ENCODE measurements at places on chromosomes 11 and 22.

DNA sequence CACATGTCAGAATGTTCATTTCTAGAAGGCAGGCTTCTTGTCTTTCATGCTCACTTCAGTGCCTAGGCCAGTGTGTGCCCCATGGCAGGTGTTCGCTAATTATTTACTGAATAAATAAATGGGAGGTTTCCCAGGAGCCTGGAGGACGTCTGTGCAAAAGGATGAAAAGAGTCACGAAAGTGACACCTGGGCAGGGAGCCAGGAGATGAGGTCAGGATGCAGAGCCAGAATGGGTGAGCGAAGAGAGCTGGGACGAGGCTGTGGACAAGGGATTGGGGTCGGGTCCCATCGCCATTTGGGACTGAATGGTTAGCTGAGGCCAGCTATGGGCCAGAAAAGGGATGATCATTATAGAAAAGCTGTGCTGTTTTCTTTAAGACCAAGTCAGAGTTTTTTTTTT lies 560.4 kb downstream of the TBC1D22A start:
- DNase-seq, result no peak

DNA sequence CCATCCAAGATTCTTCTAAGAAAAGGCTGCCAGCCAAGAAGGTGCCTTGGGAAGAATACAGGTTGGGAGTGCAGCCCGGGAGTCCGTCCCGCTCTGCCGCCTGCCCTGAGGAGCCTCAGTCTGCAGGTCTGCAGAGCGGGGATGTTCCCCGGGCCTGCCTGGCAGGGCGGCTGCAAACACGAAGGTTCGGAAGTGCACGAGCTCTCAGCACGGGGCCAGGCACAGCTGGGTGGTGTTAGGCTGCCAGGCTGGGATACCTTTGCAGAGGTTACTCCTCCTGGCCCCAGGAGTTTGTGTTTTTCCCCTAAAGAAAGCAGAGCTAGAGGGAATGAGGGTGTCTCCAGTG lies 9.4 kb upstream of the PRR5 start:
- DNase-seq, result no peak

GRCh38 chr11:33790040-33790439 lies 15.7 kb upstream of the FBXO3 start:
- no peak for DNase-seq

GRCh38 chr11:70788248-70789022 lies 390.1 kb downstream of the CTTN start:
- DNase-seq, result no peak

DNA sequence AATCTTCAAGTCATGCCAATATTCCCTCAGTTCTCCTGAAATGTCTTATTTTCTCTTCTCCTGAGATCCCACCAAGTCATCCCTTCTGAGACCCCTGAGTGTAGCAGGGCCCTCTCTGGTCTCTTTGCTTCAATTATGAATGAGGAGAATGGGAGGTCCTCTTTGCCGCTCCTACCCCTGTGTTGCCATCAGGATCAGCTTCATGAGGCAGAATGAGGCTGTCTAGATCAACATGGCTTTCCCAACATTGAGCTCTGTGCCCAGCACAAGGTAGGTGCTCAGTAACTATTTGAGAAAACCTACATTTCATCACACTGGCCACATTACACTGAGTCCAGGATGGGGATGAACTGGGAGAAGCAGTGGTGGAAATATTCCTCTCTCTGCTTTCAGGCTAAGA lies 107.2 kb downstream of the ZNF280B start:
- DNase-seq, result no peak

Data from activated gamma-delta T cell treated with Interleukin-2 at 50 U/mL for 16 hours (primary cell).